RWPE1 (cell line): ENCODE measurements at places on chromosomes 5 and 9.

- DNase-seq, result no peak
Observed at GRCh38 chr9:79883073-79883645, 311.4 kb downstream of the TLE4 start.

- DNase-seq, result peak; percentile 82
Observed at GRCh38 chr5:24163091-24163490, 481.7 kb downstream of the CDH10 start.

- DNase-seq, result no peak
Observed at GRCh38 chr5:136128481-136128880, 4.2 kb upstream of the SMAD5 start.

- peak; percentile 86 for DNase-seq
Observed at GRCh38 chr5:43389679-43390329, 22.4 kb downstream of the CCL28 start.

DNA sequence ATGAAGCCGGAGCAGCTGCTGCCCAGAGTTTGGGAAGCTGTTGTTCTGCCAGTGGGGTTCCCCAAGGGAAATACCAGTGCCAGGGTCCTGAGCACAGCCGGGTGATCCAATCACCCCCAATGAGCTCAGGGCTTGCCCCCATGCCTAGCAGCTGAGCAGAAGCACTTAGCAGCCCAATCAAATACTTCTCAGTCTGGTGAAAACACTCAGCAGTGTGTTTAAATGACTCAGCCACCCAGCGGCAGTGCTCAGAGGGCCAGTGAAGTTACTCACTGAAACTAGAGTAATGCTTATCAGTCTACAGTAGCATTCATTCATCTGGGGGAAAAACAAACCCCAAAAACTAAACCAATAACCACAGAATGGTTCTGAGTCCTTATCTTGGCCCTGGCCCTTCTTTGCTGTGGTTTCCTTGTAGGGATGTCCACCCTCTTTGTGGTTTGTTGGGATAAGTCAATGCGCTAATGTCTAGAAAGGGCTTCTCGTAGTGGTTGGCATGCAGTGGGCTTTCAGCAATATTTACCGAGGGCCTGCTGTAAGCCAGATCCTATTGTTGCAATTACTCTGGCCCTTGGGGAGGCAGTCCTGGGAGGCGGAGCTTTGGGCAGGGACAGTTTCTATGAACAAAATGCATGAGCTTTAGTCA is 43.1 kb downstream of the LHX2 start:
- peak; percentile 69 for DNase-seq

DNA sequence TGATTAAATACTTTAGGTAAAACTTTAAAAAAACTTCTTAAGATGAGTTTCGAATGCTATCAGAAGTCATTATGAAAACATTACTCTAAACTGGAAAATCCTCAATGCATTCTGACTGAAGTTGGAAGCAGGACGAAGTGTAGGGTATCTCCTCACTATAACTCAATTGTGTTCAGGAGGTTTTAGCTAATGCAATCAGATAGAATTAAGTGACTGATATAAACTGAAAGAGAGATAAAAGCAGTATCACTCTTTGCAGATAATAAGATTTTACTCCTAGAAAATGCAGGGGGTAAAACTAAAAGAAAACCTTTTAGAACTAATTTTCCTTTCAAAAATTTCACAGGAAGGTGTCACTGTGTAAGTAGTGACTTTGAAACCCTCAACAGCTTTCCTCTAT is 22.1 kb downstream of the TAS2R1 start:
- DNase-seq, result no peak

DNA sequence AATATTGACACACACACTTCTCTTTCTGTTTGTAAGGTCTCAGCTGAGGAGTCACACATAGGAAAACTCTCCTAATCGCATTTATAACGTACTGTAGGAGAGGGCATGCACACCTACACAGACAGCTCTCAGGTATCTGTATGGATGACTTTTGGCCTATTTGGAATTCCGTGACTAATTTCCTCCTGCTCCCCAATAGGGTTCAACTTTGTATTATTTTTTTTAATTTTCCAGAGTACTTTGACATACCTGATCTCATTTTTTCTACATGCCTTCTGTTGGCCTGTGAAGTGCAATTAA is 195.9 kb downstream of the ARHGAP26 start:
- no peak for DNase-seq

DNA sequence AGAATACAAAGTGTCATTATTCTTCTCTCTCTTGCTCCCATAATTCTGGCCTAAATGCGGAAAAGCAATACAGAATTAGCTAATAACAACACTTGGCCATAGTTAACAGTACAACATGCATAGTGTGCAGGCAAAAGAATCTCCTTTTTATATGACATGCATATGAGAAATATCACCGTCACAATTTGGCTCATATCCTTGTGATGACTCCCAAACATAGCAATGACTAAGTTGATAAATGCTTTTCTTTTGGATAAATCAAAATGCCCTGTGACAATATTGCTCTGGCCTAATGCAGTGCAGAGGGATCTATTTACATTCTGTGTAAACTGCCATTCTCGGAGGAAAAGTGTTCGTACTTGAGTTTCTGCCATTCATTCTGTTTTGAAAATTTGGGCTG is 121.9 kb upstream of the GHR start:
- DNase-seq, result no peak

GRCh38 chr9:95507464-95508241 is 9.1 kb downstream of the PTCH1 start:
- DNase-seq, result peak; percentile 74

DNA sequence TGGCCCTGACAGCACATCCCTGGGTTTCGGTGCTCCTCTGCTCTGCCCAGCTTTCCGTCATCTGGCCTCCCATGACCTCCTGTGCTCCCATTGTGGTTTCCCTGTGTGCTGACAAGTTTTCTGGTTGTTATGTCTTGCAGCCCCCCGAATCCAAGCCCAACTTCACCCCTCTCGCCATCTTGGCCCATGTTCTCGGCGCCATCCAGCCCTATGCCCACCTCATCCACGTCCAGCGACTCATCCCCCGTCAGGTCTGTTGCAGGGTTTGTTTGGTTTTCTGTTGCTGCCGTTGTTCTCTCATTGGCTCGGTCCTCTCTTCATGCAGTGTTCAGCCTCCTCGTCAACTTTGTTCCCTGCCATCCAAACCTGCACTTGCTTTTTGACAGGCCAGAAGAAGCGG is 196.4 kb downstream of the NR3C1 start:
- DNase-seq, result no peak

DNA sequence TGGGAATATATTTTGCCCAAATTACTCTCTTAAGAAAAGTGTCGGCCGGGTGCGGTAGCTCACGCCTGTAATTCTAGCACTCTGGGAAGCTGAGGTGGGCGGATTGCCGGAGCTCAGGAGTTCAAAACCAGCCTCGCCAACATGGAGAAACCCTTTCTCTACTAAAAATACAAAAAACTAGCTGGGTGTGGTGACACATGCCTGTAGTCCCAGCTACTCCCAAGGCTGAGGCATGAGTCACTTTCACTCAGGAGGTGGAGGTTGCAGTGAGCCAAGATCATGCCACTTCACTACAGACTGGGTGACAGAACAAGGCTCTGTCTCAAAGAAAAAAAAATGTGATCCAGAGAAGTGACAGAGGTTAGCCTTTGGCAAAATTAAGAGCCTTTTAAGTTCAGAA is 26.4 kb upstream of the TMEM171 start:
- DNase-seq, result no peak

GRCh38 chr9:113682297-113682771 is 193.8 kb upstream of the ZNF618 start:
- peak; percentile 75 for DNase-seq

GRCh38 chr9:114837923-114838322 is 32.1 kb upstream of the TNFSF15 start:
- DNase-seq, result no peak

DNA sequence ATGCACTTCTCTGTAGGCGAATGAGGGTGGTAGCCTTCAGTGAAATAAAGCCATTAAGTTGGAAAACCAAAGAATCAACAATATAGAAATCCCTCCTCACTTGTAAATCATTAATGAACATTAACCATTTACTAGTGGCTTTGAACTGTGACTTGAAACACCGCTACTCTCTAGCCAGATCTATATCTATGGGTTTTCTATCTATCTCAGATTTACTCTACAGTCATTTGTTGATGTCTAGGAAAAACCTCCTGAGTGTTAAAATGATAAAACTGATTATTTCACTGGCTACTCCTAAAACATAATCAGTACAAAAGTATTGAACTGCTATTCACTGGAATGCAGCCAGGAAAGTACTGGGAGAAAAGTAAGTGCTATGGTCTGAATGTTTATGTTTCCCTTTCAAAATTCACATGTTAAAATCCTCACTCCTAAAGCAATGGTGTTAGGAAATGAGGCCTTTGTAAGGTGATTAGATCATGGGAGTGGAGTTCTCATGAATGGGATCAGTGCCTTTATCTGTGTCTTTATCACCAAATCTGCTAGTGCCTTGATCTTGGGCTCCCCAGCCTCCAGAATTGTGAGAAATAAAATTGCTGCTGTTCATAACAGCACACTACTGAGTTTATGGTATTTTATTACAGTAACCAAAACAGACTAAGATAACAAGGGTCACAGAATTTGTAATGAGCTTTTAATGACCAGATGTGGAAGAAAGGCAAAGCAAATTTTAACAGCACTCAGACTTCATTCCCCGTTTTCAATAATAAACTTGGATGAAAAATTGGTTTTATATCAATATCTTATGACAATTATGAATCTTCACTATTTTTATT is 8.6 kb upstream of the OXCT1 start:
- no peak for DNase-seq

- DNase-seq, result no peak
Observed at GRCh38 chr5:123086376-123087055, 2.5 kb upstream of the PRDM6 start.

- DNase-seq, result no peak
Observed at GRCh38 chr9:104313396-104314110, 190.5 kb upstream of the OR13F1 start.

GRCh38 chr9:117555964-117556629 is 141.2 kb upstream of the ASTN2 start:
- DNase-seq, result no peak

DNA sequence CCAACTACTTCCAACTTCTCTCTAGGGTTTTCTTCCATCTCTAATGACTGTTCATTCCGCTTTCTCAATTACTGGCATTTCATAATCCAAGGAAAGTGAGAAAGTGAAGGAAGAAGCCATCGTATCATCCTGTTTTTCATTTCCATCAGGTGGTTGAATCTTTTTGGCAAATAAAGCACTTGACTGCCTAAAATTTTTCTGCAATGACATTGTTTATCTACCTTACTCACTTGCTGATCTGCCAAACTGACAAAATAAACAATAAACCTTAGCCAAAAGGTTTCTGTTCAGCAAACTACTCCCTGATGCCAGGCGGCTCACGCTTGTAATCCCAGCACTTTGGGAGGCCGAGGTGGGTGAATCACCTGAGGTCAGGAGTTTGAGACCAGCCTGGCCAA is 18.4 kb downstream of the FNBP1 start:
- peak; percentile 62 for DNase-seq

- no peak for DNase-seq
Observed at GRCh38 chr9:87516222-87516925, 18.7 kb downstream of the DAPK1 start.

- DNase-seq, result peak; percentile 59
Observed at GRCh38 chr5:126780165-126780827, 3.4 kb downstream of the LMNB1 start.

GRCh38 chr5:93756372-93756771 is 15.0 kb upstream of the POU5F2 start:
- DNase-seq, result no peak

DNA sequence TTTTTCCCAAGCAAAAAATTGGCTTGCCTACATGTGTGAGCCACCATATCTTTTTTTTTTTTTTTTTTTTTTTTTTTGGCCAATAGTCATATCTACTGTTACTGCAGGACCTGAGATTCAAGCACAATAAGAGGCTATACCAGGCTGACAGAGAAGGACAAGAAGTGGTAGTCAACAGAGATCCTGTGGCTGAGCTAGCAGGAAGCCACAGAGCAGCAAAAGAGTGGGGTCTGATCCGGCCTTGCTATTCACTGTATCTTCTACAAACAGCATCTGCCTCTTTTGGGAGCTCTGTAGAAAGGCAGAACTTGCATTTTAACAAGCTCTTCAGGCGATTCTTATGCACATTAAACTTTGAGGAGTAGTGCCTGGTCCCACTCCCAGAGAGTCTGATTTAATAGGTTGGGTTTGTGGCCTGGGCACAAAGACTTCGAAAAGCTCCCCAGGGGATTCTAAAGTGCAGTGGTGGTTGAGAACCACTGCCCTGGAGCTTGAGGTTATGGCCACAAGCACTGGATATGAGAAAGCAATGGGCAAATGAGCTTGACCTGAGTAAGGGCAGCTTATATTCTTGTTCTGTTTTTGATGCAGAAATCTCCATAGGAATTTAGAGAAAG is 162.8 kb downstream of the PIK3R1 start:
- no peak for DNase-seq
